CD4-positive, alpha-beta T cell treated with Interferon alpha-2 for 1 hour (primary cell): ENCODE measurements at places on chromosomes 16 and 17.

DNA sequence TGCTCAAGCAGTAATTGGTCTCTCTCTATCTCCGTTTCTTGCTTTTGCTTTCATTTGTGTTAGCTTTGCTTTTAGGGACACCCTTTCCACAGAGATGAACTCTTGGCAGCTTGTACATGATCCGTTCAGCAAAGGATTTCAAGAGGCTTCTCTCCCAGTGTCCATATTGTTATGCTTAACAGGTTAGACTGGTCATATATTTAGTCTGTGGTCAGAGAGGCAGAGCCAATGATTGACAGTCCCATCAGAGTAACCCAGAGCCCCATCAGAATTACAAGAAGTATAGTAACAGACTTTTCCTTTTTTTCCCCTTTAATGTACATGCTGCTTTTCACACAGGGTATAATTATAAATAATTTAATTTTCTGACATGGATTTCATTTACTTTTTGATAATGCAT lies 34.4 kb downstream of the GDPD1 start:
- DNase-seq = no peak

DNA sequence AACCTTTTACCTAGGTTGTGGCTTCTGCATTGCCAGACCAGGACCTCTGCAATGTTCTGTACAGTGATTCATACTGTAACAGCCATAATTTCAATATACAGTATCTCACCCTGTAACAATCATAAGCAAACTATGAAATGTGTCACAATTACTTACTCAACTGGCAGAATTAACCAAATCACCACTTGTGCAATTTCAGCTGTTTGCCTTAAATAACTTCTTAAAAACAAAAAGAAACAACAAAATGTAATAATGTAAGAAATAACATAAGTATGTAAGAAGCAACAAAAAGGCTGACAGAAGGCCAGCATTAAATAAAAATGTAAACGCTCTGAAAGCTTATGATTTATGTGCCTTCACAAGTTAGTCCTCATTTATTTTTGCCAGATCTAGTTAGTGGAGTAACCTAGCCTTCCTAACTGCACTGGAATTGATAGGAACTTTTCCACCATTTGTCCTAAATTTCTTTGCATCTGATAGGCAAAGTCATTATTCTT lies 96.9 kb downstream of the SKAP1 start:
- no peak for DNase-seq

GRCh38 chr16:64475627-64476351 lies 646.1 kb downstream of the CDH11 start:
- no peak for DNase-seq

DNA sequence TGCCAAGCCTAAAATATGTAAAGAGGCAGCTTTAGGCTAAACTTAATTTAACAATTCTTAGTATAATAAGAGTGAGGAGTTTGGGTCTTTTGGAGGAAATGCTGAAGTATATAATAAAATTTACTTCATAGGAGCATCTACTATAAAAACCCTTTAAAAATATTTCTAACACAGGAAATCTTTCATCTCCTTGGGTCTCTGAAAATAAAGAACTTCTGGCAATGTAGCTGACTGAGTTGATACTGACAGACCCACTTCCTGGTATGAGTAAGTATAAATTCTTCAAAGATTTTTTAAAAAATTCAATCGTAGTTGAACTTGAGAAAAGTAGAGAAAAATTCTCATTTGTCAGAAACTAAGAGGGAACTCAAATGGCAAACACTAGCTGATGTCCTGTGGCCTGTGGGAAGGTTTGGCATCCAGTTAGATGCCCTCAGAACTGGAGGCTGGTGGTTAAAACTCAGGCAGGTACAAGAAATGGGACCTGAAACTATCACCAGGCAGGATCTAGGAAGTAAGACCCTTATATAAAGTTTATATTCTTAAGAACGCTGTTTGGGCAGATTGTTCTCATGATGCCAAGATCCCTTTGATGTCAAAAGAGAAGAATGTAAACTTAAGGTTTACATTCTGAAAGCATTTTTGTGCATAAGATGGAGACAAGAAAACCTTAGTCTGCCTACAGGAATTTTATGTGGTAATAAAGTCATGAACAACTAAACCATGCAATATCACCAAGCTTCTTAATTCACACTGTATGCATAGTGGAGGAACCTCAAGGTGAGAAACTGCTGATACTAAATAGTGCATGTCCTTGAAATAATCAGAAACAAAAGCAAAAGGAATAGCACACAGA lies 6.2 kb downstream of the KRTAP4-6 start:
- no peak for DNase-seq

- no peak for DNase-seq
Observed at GRCh38 chr17:71118039-71118438, 948.7 kb downstream of the KCNJ2 start.

DNA sequence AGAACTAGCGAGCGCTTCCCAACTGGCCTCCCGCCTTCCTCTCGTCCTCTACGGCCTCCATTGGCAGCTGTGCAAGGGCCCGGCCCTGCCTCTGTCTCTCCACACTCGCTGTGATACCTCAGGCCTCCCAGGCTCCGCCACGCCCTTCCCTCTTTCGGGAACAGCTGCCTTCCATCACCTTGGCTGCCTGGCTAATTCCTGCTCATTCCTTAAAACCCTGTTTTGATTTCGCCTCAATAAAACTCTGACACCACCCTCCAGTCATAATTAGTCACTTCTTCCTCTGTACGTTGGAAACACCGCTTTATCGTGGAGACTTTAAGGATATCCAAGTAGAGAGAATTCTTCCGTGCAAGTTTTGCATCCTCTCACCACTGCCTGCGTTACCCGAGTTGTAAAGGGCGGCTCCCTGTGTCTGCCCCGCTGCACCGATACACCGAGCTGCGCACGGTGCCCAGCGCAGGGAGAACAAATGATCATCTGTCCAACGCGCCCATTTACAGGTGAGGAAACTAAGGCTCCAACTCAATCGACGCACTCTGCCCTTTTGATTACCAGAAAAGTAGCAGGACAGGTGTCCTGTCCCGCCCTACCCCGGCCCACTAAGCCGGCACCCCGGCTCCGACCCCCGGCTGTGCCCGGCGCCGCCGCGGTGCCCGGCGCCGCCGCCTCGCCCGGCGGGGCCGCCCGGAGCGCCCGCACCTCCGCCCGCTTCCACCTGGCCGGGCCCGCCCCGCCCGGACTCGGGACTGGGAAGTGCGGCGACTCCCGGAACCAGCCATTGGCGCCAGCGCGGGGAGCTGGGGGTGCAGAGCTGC lies 139.7 kb downstream of the SEC14L1 start:
- DNase-seq = no peak

DNA sequence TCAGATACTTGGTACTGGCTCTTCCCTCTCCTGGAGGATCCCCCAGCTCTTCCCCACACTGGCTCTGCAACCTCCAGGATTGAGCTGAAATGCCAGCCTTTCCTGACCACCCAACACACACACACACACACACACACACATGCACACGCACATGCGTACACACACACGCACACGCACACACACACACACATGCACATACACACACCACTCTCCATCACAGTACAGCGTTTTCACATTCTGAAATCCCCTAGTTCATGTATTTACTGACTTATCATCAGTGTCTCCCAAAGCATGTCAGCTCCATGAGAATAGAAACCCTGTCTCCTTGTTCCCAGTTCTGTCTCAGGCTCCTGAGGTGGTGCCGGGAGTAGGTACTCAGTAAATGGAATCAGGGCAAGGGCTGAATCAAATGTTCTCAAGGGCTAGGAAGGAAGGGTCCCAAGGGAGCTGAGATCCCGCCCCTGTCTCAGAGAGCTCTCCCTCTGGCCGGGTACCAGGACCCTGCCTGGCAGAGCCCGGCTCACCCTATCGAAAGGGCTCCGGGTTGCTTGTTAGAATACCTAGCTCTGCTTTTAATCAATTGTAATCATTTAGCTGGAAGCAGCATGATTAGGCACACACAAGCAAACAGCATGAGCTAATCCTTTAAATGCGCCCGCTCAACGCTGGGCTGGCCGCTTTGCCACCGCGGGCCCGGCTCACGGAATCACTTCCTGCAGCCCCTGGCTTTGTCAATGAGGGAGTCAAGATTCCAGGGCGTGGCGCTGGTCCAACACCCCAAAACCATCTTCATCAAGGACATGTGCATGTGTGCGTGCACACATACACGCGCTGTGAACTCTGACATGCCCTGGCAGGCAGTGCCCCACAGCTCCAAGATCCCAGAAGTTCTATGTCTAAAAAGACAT lies 140.7 kb downstream of the C16orf78 start:
- DNase-seq = no peak
